Progenitor cell of endocrine pancreas (in vitro differentiated cells): ENCODE measurements at places on chromosomes 7 and 10.
A peak's percentile ranks its signal among the peaks of the same experiment; 100 is the strongest.

GRCh38 chr10:72126184-72126871, 38.0 kb upstream of the SPOCK2 start:
- no peak for DNase-seq

- no peak for DNase-seq
Measured at GRCh38 chr7:47474211-47474936, 107.5 kb downstream of the TNS3 start.

GRCh38 chr7:128398016-128398840, 11.6 kb downstream of the IMPDH1 start:
- peak; percentile 51 for DNase-seq

DNA sequence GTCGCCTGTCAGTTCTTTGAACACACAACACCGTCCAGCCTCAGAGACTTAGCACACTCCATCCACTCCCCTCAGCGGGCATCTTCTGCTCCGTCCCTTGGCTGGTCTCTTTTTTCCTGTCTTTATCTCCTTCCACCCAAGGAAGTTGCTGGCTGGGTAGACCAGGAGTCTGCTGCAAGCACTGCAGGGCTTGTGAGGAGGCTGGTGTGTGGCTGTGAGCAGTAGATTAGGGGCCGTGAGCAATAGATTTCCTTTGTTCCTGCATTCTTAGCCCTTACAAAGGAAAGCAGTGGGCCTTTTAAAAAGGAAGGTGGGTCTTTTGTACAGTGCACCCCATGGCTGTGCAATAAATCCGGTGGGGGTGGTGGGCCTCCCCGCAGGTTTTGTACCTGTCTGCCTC, 100.3 kb upstream of the BTBD16 start:
- no peak for DNase-seq

GRCh38 chr10:28768227-28768626, 90.9 kb downstream of the BAMBI start:
- no peak for DNase-seq

GRCh38 chr10:91048380-91048779, 127.5 kb upstream of the ANKRD1 start:
- DNase-seq: no peak

GRCh38 chr7:102830197-102830596, 81.4 kb downstream of the FAM185A start:
- DNase-seq: no peak

DNA sequence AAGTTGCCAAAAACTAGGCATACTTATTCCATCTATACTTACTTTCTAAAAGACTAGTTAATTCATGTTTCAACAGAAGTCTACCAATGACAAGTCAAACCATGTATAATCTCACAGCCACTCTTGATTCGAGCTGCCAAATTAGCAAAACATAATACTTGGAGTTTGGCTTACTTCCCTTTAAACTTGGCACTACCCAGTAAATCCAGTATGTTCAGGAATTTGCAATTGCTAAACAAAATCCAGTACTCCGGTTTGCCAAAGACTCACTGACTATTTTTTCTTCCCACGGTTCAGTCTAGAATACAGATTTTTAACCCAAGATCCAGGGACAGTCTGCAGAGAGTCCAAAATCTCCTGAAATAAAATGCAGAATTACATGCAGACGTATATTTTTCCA, 4.6 kb downstream of the OAT start:
- no peak for DNase-seq

DNA sequence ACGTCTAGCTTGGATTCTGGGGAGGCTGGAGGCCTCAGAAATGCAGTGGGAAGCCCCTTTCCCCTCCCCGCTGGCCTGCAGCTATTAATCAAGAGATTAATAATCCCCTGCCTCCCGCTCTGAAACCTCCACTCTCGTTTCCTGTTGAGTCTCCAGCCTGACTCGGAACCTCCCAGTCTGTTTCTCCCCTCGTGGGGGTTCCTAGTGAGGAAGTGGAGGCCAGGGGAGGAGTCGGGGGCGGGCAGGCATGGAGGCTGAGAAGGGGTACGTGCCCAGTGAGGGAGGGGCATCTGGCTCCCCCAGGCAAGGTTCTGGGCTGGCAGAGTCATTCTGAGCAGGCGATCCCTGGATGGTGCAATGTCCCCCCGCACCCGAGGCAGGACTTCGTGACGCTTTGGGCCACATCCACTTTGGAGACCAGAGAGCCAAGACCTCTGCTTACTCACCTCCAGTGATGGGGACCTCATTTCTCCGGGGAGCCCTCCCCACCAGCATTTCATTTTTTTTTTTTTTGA, 73.6 kb downstream of the COL26A1 start:
- DNase-seq: no peak

GRCh38 chr10:86942441-86943315, 14.7 kb downstream of the MMRN2 start:
- DNase-seq: no peak

GRCh38 chr7:84251277-84251781, 56.7 kb upstream of the SEMA3A start:
- no peak for DNase-seq
